ENCODE measurements at places on chromosomes 2 and 18. TPM values are rescaled to one million over a fixed set of nuclear protein-coding genes. Genes with fewer than 3 reads are reported as not detected.

- H3K36me3 ChIP-seq, result no peaks in the 10 kb centered on the region
- no peaks in the 10 kb centered on the region for H3K27me3 ChIP-seq
These were observed 183.8 kb downstream of the MYCN start for GRCh38 chr2:16123856-16124780.

DNA sequence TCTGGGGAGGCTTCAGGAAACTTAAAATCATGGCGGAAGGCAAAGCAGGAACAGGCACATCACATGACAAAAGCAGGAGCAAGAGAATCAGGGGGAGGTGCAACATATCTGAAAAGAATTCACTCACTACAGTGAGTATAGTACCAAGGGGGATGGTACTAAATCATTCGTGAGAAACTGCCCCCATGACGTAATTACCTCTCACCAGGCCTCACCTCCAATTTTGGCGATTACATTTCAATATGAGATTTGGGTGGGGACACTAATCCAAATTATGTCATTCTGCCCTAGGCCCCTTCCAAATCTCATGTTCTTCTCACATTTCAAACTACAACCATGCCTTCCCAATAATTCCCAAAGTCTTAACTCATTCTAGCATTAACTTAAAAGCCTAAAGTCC lies 740.8 kb upstream of the SOX11 start:
- no peaks in the 10 kb centered on the region for H3K4me1 ChIP-seq
- no peaks in the 10 kb centered on the region for H3K27me3 ChIP-seq
- no peaks in the 10 kb centered on the region for H3K36me3 ChIP-seq
- no peak overlapping the region for H3K4me3 ChIP-seq

- no peaks in the 10 kb centered on the region for H3K27me3 ChIP-seq
- H3K36me3 ChIP-seq, result no peaks in the 10 kb centered on the region
- no peaks in the 10 kb centered on the region for H3K4me1 ChIP-seq
- no peak overlapping the region for H3K27ac ChIP-seq
- no peak overlapping the region for H3K4me3 ChIP-seq
These were observed 647.5 kb upstream of the SETBP1 start for GRCh38 chr18:44033144-44033701.

Gene SCN3A
- 0.07 TPM for total RNA-seq

Gene IDH1
- total RNA-seq, result 19.0 TPM

Gene KCNIP3
- total RNA-seq, result not detected

Gene TEX44
- not detected for total RNA-seq

Data from activated CD8-positive, alpha-beta T cell treated with anti-CD3 and anti-CD28 coated beads for 36 hours (primary cell).